ENCODE measurements at places on chromosomes 3 and 15. TPM values are rescaled to one million over a fixed set of nuclear protein-coding genes. Genes with fewer than 3 reads are reported as not detected.

DNA sequence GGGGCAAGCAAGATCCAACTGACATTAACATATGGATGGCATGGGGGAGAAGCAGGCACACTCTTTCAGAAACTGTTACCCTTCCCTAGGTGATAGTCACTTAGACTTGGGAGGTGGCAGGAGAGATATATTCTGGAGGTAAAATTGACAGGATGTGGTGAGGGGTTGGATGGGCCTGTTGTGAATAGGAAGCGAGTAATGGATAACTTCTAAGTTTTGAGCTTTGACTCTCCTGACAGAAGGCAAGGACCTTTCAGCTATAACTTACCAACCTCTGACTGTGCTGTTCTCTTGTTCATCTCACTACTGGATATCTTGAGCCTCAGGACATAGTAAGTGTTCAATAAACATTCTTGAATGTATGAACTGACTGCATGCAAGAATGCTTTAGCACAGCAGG is 1.9 kb upstream of the PDIA5 start:
- no peak overlapping the region for H3K27ac ChIP-seq
- DNase-seq, result no peak
- no peak overlapping the region for H3K4me3 ChIP-seq
- H3K36me3 ChIP-seq, result no peaks in the 10 kb centered on the region

DNA sequence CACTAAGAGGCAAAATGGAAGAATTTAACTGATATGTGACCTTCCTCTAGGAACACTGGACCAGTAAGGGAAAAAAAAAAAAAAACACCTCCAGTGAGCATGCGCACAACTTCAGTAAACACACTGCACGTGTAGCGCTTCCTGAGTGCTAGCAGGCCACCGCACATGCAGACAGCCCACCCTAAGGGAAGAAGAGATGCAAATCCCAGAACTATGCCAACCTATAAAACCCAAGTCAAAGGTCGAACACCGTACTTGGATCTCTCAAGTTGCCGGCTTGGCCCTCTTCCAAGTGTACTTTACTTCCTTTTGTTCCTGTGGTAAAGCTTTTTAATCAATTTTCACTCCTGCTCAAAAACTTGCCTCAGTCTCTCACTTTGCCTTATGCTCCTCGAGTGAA is 64.5 kb upstream of the CADPS start:
- no peak overlapping the region for H3K27ac ChIP-seq
- H3K27me3 ChIP-seq, result no peaks in the 10 kb centered on the region
- H3K36me3 ChIP-seq, result no peaks in the 10 kb centered on the region
- H3K4me3 ChIP-seq, result no peak overlapping the region
- no peaks in the 10 kb centered on the region for H3K4me1 ChIP-seq

ZDHHC23 gene
- total RNA-seq, result 2.7 TPM

TRH gene
- not detected for total RNA-seq

SLC41A3 gene
- total RNA-seq, result 30.2 TPM

GRCh38 chr3:63128380-63128779 is 149.7 kb upstream of the SYNPR start:
- H3K27me3 ChIP-seq, result no peaks in the 10 kb centered on the region
- no peak for DNase-seq
- no peak overlapping the region for H3K4me3 ChIP-seq
- no peak overlapping the region for H3K27ac ChIP-seq

DNA sequence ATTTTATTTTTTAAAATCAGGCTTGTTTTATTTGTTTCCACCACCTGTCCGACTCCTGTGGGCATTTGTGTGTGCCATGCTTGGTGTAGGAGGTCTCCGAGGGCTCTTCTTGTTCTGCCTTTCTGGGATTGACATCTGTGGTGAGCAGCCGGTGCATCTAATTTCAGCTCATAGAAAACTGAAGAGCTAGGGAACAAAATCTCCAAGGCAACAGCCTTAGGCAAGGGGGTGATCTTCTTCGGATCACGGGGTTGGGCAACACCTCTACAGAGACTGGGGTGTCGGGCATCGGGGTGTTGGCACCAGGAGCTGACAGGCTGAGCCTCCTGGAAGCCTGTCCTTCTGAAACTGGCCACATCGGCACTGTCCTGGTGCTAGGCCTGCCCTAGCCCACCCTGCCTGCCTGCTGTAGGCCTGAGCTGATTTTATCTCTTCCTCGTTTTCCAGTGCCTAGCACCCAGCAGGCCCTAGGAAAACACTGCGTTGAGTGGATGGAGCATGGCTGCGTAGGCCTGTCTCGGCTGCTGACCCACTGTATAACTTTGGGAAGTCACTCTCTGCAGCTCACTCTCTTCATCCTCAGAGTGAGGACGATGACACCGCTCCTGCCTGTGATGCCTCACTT is 10.3 kb downstream of the CHCHD6 start:
- H3K4me1 ChIP-seq, result no peaks in the 10 kb centered on the region
- no peak overlapping the region for H3K27ac ChIP-seq
- H3K4me3 ChIP-seq, result no peak overlapping the region
- no peak for DNase-seq
- no peaks in the 10 kb centered on the region for H3K36me3 ChIP-seq

GRCh38 chr3:124373524-124373923 is 356.7 kb upstream of the UMPS start:
- no peaks in the 10 kb centered on the region for H3K36me3 ChIP-seq
- no peak for DNase-seq
- no peak overlapping the region for H3K4me3 ChIP-seq
- no peaks in the 10 kb centered on the region for H3K4me1 ChIP-seq

- H3K36me3 ChIP-seq, result no peaks in the 10 kb centered on the region
- H3K4me3 ChIP-seq, result no peak overlapping the region
- no peaks in the 10 kb centered on the region for H3K27me3 ChIP-seq
- no peaks in the 10 kb centered on the region for H3K4me1 ChIP-seq
- DNase-seq, result no peak
Measured at GRCh38 chr3:23704298-23704697, 101.5 kb upstream of the UBE2E1 start.

- no peak for DNase-seq
- H3K36me3 ChIP-seq, result no peaks in the 10 kb centered on the region
- no peak overlapping the region for H3K4me3 ChIP-seq
- peak overlapping the region; percentile 63 for H3K27ac ChIP-seq
- no peaks in the 10 kb centered on the region for H3K27me3 ChIP-seq
Measured at GRCh38 chr15:71659730-71660067, 150.7 kb upstream of the NR2E3 start.

DNA sequence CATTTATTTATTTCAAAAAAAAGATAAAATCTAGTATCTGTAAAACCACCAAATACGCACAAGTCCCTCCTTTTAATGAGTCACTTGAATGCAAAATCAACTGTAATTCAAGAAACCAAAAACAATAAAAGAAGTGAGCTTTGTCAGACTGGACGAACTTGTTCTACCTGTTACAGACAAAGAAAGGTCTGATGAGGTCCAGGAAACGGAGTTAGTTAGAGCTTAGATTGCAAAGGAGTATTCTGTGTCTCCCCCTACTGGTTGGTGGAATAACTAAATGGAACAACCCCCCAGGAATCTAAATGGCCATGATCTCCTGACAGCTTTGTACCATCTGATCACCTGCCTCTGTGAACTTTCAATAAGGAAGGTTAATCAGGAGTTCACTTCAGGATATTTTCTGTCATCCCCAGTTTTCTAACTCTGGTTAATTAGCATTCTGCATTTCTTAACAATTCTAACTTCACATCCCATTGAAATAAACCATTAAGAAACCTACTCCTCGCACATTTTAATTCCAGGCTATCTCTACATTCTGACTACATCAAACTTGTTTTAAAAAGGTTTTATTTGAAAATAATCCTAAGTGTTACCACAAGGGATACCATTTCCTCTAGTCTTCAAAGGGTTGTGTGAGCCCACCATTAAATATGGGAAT is 333.0 kb upstream of the SATB1 start:
- no peaks in the 10 kb centered on the region for H3K4me1 ChIP-seq
- DNase-seq, result no peak

GRCh38 chr15:74307827-74308811 is 59.3 kb downstream of the CYP11A1 start:
- peaks cover 75% of the 10 kb centered on the region for H3K27me3 ChIP-seq
- DNase-seq, result no peak
- no peak overlapping the region for H3K27ac ChIP-seq
- no peak overlapping the region for H3K4me3 ChIP-seq

DAZL gene
- total RNA-seq, result not detected

DNA sequence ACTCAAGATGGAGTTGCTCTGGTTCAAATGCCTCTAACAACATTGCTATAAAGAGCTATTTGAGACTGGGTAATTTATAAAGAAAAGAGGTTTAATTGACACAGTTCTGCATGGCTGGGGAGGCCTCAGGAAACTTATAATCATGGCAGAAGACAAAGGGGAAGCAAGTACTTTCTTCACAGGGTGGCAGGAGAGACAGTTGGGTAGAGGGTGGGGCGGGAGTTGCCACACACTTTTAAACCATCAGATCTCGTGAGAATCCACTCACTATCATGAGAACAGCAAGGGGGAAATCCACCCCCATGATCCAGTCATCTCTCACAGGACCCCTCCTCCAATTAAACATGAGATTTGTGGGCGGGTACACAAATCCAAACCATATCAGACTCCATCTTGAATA is 30.7 kb downstream of the MAP2K5 start:
- H3K27me3 ChIP-seq, result no peaks in the 10 kb centered on the region
- no peak overlapping the region for H3K27ac ChIP-seq
- H3K4me1 ChIP-seq, result peaks cover 21% of the 10 kb centered on the region

DNA sequence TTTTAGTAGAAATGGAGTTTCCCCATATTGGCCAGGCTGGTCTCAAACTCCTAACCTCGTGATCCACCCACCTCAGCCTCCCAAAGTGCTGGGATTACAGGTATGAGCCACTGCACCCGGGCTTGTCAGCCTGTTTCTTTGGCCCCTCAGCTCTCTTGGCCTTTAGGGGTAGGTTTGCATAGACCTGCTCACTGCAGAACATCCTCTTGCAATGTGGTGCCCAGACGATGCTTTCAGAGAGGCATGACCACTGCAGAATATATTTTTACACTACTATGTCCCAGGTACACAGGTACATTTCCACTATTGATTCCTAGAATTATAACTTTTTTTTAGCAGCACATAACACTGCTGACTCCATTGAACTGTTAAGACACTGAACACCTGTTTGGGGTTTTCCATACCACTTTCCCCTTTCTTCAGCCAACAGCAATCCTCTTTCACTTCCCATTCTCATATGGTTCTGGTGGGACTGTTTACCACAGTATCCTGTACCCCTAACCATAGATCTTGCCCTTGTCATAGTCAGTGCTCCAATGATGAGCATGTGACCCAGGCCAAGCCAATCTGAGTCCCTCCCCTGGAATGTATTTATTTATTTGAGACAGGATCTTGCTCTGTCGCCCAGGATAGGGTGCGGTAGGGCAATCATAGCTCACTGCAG is 21.1 kb downstream of the CCDC32 start:
- no peaks in the 10 kb centered on the region for H3K27me3 ChIP-seq
- H3K36me3 ChIP-seq, result peaks cover 6% of the 10 kb centered on the region
- peaks cover 19% of the 10 kb centered on the region for H3K4me1 ChIP-seq
- no peak overlapping the region for H3K4me3 ChIP-seq
- DNase-seq, result no peak
